ENCODE measurements at places on chromosomes 2 and 18. TPM values are rescaled to one million over a fixed set of nuclear protein-coding genes. Genes with fewer than 3 reads are reported as not detected.

DNA sequence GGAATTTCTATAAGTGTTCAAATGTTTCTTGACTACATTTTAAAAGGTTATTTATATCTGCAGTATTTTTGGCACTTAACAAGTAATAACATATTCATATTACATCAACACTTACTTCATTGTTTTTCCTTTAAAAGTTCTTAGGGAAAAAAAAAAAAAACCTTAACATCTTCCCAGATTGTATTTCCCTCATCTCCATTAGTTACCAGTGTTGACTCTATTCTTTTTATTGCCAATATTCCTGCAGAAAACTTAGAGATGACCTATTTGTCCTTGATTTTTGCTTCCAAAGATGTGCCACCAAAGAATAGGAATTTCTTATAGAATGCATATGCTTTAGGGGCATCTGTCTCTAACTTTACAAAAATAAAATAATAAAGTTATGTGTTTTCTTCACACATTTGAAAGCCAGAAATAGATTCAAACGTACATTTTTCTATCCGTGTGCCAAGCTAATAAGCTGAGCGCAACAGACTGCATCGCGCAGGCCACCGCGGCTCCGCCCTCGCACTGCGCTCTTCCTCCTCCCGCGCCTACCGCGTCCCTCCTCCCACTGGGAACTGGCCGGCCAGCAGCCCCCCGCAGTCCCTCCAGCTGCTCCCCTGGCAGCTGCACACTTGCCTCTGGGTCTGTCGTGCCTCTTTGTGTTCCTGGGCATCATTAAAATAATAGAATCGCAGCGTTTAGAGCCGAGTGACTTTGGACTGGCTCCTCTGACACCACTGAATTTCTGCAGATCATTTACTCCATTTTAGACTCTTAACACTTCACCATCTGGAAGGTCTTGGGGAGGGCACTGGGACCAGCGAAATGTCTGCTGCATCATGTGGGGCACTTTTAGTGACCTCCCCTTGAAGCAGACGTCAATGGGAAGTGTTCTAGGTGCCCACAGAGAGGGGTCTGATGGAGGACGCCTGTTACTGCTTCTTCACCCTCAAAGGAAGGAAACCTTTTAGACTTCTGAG, 21.2 kb upstream of the NAB1 start:
- no peak for DNase-seq

The CYRIA gene
- 13.2 TPM for total RNA-seq

- no peak for DNase-seq
Observed at GRCh38 chr2:34031097-34031496, 432.0 kb upstream of the FAM98A start.

The ABHD3 gene
- 4.8 TPM for total RNA-seq

The EML6 gene
- 1.0 TPM for total RNA-seq

GRCh38 chr2:108560895-108561530, 26.7 kb downstream of the LIMS1 start:
- DNase-seq, result no peak

The HOXD9 gene
- 17.3 TPM for total RNA-seq

The GPR17 gene
- total RNA-seq, result not detected
